ENCODE measurements at places on chromosomes 2 and 18.

DNA sequence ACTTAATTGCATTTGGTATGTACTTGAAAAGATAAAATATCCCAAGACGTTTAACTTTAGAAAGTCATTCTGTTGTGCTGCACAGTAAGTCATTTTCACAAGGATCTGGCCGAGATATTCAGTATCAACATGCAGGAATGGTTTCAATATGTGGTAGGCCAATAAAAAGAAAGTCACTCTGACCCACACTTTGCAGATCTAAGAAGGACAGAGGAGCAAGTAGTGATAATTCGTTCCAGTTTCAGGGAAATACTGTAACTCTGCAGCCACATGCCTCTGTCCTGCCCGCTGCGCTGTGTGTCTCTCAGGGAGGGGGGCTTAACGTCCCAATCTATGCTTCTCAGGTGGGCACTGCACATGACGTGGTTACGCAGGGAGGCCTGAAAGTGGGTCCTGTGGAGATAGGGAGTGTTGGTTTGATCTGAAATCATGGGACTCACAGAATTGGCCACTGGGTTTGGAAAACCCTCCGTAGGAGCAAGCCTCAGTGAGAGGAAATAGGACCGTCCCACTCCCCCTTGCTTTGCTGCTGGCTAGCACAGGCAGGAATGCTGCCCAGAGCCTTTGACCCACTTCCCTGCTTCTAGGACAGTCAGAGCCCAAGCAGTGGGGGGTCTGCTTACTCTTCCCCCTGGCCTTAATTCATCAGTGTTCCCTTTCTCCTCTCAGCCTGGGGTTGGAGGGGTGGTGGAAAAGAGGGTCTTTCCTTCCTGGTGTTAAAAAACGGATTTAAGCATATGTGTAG, 314.7 kb upstream of the SPRED2 start:
- H3K27ac ChIP-seq: no peak overlapping the region
- H3K36me3 ChIP-seq: no peaks in the 10 kb centered on the region
- H3K4me1 ChIP-seq: peaks cover 4% of the 10 kb centered on the region

DNA sequence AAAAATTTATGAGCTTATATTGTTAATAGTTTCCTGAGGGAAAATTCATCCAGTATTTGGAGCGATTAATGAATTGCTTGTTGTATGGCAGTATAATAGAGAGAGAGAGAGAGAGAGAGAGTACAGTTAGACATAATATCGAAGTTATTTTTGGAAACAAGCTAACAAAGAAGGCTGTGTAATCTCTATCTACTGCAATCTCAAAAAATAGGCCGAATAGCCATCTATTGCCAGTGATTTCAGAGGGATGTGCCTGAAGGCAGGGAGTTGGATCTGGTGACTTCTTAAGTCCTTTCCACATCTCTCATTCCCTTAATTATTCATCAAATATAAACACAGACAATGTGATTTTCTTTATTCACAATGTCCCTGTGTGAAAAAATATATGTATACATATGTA, 433.1 kb upstream of the RAB12 start:
- no peak overlapping the region for H3K4me3 ChIP-seq
- peaks cover 26% of the 10 kb centered on the region for H3K36me3 ChIP-seq
- H3K27me3 ChIP-seq: no peaks in the 10 kb centered on the region
- DNase-seq: no peak
- H3K27ac ChIP-seq: no peak overlapping the region
- H3K4me1 ChIP-seq: peaks cover 22% of the 10 kb centered on the region

DNA sequence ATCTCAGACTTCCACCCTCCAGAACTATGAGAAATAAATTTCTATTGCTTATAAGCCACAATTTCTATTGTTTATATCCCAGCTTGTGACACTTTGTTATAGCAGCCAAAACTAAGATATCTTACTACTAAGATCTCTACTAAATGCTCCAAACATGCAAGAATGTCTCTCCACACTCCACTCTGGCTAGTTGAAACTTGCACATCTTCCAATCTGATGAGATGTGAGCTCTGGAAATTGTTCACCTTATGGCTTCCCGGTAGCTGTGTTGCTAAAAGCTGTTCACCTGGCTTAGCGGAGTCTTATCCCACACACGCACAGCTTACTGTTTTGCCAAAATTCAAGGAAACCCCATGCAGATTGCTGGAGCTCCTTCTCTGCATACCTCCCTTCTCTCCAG, 43.9 kb downstream of the PKDCC start:
- no peak for DNase-seq
- peaks cover 20% of the 10 kb centered on the region for H3K4me1 ChIP-seq
- H3K4me3 ChIP-seq: no peak overlapping the region
- H3K27ac ChIP-seq: no peak overlapping the region
- H3K36me3 ChIP-seq: no peaks in the 10 kb centered on the region

GRCh38 chr2:200964498-200964897, 1.0 kb upstream of the ORC2 start:
- H3K27ac ChIP-seq: peak overlapping the region; percentile 77
- no peaks in the 10 kb centered on the region for H3K27me3 ChIP-seq
- no peak for DNase-seq
- H3K36me3 ChIP-seq: peaks cover 4% of the 10 kb centered on the region
- peak overlapping the region; percentile 98 for H3K4me3 ChIP-seq

GRCh38 chr18:58400331-58400870, 228.5 kb downstream of the ALPK2 start:
- H3K4me1 ChIP-seq: peaks cover 5% of the 10 kb centered on the region
- no peak overlapping the region for H3K27ac ChIP-seq
- no peak overlapping the region for H3K4me3 ChIP-seq
- H3K27me3 ChIP-seq: no peaks in the 10 kb centered on the region

DNA sequence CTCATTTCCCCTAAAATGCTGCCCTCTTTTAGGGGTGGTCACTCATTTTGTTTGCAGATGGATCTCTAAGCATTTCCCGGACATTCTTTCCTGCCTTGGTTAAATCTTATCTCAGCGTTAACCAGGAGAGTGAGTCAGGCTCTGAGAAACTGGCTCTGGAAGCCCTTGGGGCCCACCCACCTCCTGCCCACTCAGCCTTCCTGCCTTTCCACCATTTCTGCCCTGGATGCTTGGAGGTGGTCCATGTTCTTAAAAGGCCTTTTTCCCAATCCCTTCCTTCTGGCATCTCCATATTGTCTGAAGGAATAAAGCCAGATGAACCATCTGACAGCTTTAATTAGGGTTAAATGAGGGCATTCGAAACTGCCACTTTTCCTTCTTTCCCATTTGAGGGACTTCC, 9.5 kb downstream of the HK2 start:
- H3K36me3 ChIP-seq: peaks cover 6% of the 10 kb centered on the region
- H3K27me3 ChIP-seq: no peaks in the 10 kb centered on the region
- peak overlapping the region; percentile 89 for H3K27ac ChIP-seq
- no peak overlapping the region for H3K4me3 ChIP-seq
- DNase-seq: no peak

GRCh38 chr2:25505622-25506021, 163.9 kb upstream of the DNMT3A start:
- no peak overlapping the region for H3K4me3 ChIP-seq
- no peaks in the 10 kb centered on the region for H3K4me1 ChIP-seq

- H3K36me3 ChIP-seq: no peaks in the 10 kb centered on the region
- DNase-seq: peak; percentile 98
- H3K4me3 ChIP-seq: peak overlapping the region; percentile 34
- H3K27me3 ChIP-seq: no peaks in the 10 kb centered on the region
These were observed 25.7 kb downstream of the NPPC start for GRCh38 chr2:231900486-231900942.

DNA sequence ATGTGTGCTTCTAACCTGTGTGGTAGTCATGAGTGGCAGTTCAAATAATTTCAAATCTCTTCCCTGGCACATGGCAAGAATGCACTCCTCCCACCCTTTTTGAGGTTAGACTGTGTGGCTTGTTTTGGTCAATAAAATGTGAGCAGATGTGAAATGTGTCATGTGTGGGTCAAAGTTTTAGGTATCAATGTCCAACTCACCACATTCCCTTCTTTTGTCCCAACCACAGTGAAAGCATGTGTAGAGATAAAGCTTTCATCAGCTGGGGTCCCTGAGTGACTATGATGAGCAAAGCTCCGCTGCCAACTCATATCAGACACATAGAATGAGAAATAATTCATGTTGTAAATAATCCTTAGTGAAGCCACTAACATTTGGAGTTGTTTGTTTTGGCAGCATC, 118.2 kb downstream of the PAX3 start:
- no peak overlapping the region for H3K4me3 ChIP-seq
- no peak overlapping the region for H3K27ac ChIP-seq
- H3K4me1 ChIP-seq: peaks cover 4% of the 10 kb centered on the region
- H3K27me3 ChIP-seq: peaks cover 24% of the 10 kb centered on the region
- H3K36me3 ChIP-seq: no peaks in the 10 kb centered on the region
- no peak for DNase-seq

Data from WTC11 (cell line).